ENCODE measurements at places on chromosomes 16 and 17. TPM values are rescaled to one million over a fixed set of nuclear protein-coding genes. Genes with fewer than 3 reads are reported as not detected.

DNA sequence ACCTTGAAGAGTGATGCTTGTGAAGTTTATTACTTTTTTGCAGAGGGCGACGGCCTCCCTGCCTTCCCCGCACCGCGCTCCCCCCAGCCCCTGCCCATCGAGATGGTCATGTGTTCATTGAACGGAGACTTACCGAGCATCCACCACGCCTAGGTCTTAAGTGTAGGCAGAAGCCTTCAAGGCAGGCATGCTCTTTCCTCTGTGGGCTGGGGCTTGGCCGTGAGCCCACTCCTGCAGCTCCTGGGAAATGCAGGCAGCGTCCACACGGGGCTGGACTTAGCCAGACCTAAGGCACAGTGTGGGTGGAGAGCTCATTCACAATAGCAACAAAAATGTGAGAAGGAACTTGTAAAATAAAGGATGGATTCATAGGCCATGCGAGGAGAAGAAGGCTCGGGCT lies 19.2 kb downstream of the RNF213 start:
- DNase-seq, result no peak

The CD300LG gene
- total RNA-seq, result not detected

- no peak for DNase-seq
Measured at GRCh38 chr17:81909966-81910839, 996 bp downstream of the PCYT2 start.

- no peak for DNase-seq
Measured at GRCh38 chr17:49525831-49526741, 31.0 kb downstream of the NGFR start.

GRCh38 chr16:58339452-58339981 lies 44.7 kb upstream of the PRSS54 start:
- DNase-seq, result no peak

GRCh38 chr17:69300222-69300621 lies 26.7 kb downstream of the ABCA5 start:
- no peak for DNase-seq

The C16orf46 gene
- total RNA-seq, result 2.4 TPM

GRCh38 chr16:89117975-89118289 lies 24.3 kb downstream of the ACSF3 start:
- no peak for DNase-seq

- DNase-seq, result peak; percentile 63
Measured at GRCh38 chr17:7404737-7405349, 946 bp upstream of the TMEM256 start.

DNA sequence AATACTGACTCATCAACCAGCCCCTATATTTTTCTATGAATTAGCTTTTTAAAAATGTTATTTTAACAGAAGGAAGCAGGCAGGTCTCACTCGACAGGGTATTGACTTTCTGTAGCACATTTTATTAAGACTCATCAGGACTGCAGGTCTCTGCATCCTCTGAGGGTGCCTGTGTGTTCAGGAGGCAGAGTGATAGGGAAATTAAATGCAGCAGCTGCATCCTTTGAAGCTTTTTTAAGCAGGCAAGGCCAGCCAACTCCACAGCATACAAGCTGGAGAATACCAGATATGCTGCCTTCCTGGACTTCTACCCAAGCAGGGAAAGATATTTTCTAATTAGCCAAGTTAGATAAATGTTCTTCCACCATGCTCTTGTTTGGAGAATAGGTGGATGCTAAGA lies 124.9 kb downstream of the WSCD1 start:
- DNase-seq, result no peak

The OMG gene
- 0.12 TPM for total RNA-seq

- no peak for DNase-seq
Measured at GRCh38 chr16:55900616-55901393, 25.6 kb upstream of the CES5A start.

The GAST gene
- not detected for total RNA-seq

DNA sequence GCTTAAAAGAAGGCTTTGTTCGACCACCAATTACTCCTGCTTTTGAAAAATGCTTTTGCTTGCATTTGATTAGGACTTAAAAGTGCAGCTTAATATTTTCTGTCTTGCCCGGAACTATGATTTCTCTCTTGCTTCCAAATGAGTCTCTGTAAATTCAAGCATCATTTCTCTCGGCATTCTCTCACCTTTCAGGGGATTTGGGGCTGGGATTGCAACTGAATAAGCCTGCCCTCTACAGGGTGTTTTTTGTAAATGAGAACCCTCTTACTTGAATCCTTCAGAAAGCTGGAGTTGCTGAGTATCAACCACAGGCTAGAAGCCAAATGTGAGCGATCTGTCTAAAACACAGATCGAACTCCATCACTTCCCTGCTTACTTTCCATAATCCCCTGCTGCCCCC lies 234.6 kb downstream of the TMEM114 start:
- DNase-seq, result no peak

The NAGS gene
- total RNA-seq, result 3.0 TPM

DNA sequence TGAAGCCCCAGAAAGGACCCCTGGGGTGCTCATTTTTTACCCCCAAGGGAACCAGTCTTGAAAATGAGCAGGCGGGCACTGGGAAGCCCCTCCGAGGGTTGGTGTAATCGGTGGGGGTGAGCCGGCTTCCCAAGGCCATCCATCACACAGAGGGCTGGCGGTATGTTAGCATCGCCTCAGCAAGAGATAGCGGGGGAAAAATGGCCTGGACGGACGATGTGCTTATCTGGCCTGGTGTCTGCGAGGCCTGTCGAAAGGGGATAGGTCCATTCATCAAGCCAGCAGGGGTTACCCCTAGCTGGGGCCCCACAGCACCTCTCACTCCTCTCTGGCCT lies 188.9 kb downstream of the IRF8 start:
- DNase-seq, result peak; percentile 38

DNA sequence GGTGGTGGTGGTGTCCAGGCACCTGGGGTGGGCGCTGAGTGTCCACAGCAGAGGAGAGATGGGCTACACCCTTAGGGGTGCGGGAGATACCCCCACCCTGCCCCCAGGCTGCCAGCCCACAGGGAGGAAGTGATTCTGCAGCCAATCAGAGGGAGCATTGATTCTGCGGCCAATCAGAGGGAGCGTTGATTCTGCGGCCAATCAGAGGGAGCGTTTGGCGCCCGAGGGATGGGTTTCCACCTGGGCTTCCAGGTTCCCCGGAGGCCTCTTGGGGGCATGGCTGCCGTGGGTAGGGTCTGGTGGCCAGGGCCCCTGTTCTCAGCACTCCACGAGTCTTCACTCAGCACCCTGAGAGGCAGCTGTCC lies 28.2 kb upstream of the ACSF3 start:
- DNase-seq, result no peak

DNA sequence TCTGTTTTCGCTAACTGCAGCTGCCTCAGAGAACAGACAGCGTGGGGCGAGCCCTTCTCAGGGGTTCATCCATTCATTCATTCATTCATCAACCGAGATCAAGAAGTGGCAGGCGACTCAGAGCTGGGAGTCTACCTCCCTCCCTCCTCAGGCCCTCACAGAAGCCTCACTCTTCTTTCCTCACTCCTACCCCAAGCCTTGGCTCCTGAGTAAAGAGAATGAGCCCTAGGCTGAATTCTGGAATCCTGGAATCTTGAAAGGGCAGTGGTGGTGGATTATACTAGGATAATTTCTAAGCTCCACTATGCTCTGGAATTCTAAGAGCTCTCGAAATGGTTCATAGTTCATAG lies 2.3 kb upstream of the DLX3 start:
- no peak for DNase-seq

DNA sequence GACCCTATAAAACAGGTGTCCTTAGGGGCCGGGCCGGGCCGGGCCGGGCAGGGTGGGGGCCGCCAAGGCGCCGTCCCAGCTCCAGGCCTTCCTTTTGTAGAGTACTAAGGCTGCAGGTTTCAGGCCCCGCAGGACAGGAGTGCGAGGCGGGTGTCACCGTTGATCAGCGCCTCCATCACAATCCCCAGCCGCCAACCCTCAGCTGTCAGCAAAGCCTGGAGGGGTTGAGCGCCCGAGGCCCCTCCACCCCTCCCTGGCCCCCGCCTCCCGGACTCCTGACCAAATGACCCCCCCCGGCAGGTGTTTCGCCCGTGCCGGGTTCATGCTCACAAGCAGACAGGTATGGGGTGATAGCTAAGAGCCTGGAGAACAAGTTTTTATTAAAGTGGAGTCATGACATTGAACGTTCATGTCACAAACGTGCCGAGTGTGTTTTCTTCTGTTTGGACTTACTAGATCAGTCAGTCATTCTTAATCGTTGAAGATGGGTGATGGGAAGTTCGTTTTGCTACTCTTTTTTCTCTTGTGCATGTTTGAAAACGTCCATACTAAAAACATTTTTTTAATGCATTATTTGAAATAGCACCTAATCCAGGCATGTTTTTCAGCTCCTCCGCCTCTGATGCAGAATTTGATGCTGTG lies 534 bp downstream of the ARL2BP start:
- no peak for DNase-seq

DNA sequence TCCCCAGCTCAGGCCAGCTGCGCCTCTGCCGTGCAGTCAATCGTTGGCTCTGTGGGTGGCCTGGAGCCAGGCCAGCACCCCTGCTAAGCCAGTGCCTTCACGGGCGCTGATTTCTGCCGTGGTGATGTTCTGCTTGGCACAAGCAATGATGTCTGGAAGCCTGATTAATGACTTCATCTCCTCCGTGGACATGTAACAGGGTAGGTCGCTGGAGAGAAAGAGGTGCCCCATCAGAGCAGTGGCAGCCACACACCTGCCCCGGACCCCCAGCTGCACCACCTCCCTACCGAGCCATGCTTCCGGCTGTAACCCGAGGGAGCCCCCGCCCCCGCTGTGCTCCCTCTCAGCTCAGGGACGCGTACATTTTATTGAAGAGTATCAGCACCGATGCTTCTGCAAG lies 1.9 kb downstream of the ARL16 start:
- no peak for DNase-seq

The FKBP10 gene
- total RNA-seq, result not detected

All from activated naive CD4-positive, alpha-beta T cell treated with anti-CD3 and anti-CD28 coated beads, Interleukin-2, amount 50 U/mL, for 72 hours (primary cell).